ENCODE measurements at places on chromosomes 6 and 20. TPM values are rescaled to one million over a fixed set of nuclear protein-coding genes. Genes with fewer than 3 reads are reported as not detected.

ARHGAP18 gene
- total RNA-seq, result 183 TPM

DSP gene
- 89.8 TPM for total RNA-seq

BEND6 gene
- total RNA-seq, result 0.20 TPM

DNA sequence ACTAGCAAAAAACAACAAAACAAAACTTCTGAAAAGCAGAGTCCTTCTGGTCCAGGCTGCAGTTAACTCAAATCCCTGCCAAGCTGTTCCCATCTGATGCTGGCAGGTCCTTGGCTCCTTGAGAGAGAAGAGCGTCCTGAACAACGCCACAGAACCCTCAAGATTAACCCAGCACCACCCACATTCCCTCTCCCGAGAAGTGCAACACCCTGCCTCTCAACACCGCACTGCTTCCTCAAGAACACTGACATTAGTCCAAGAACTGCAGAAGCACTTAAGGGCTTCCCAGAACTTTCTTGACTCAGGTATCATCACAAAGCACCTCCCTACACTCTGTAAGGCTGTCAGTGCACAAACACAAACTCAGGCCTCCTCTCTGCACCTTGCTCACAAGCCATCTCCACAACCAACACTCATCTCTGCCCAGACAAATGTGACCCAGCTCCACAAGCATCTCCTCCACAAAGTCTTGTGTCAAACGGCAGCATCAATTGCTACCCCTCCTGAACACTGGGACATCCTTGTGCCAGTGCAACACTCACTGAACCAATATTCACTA is 7.5 kb downstream of the MRPL14 start:
- no peak for DNase-seq

- DNase-seq, result no peak
Observed at GRCh38 chr6:168133168-168133561, 54.2 kb upstream of the FRMD1 start.

DNA sequence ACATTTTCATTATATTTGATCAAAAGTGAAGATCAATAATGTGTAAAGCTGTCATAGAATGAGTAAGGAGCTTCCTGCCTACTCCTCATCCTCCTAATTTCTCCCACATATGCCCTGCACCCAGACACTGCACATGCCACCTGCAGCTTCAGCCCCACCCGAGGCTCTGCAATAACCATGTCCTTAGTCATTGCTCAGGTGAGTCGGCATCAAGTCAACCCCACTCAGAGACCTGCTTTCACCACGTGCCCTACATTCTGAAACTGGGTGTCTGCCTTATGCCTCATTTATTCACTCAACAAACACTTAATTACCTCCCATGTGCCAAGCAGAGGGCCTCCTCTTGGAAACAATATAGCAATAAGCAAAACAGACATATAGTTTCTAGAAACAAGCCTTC is 15.4 kb upstream of the TNFAIP3 start:
- DNase-seq, result no peak

GRCh38 chr20:57220337-57221145 is 45.9 kb downstream of the BMP7 start:
- no peak for DNase-seq

Data from HepG2 (cell line).